ENCODE measurements at places on chromosomes 7 and 10.

DNA sequence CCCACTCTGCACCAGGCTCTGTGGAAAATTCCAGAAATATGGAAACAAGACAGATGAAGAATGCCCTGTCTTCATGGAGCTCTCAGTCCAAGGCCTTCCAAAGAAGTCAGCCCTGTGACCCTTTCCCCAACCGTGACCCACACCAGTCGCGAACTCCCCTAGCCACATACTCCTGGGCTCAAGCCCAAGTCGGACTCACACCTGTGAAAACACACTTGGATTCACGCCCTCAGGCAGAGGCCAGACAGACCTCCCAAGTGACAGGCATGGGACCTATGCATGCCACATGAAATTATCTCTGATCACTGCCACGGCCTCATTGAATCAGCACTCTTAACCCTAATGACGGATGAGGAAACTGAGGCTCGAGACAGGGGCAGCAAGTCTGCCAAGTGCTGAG is 42.5 kb downstream of the ZCCHC24 start:
- no peak for DNase-seq

DNA sequence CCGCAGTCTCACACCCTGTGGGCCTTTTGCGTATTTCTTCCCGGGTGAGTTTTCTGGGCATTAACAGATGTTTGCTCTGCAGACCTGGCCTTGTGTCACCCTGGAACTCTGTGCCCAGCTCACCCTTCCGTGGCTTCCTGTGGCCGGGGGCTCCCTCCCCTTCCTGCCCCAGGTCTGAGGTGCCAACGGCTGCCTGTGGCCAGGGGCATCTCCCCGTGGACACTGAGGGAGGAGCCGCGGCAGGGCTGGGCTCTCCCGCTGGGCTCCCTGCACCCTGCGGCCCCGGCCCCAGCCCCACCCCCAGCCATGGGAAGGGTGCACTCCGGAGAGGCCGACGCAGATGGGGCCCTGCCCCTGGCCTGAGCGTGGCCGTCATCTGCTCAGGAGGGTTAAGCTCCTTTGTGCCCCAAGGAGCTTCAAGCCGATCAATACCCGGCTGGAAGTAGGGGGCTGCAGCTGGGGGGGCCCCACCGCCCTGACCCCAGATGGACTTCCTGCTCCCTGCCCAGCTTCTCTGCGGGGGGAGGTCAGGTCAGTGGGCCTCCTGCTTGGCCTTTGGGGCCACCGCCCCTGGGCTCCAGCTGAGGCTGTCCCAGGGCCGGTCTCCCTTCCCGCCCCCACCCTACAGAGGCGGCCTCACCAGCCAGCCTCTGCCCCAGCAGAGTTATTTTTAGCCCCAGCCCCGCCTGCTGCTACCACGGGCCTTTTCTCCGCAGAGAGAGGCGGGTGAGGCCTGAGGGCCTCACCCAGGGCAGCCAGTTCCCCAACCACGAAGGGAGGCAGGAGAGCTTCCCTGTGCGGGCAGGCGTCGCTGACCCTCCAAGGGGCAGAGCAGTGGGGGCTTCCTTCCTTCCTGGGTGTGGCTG is 24.2 kb downstream of the PWWP2B start:
- no peak for DNase-seq

GRCh38 chr10:103742824-103743223 is 112.6 kb downstream of the SH3PXD2A start:
- no peak for DNase-seq

DNA sequence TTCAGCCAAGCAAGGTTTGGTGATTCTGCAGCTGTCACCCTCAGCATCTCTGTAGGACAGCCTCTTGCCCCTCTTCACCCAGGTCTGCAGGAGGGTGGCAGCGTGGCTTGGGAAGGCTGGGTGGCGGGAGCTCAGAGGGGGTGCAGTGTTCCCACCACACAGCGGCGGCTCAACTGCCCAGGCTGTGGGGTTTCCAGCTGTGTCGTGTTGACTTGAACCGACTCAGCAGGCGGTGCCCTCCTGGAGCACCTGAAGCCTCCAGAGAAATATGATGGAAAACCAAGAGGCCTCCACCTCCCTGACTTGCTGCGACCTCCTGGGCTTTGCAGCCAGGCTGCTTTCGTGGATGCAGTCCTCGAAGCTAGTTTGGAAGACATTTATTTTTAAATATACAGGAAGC is 68.0 kb upstream of the KLF6 start:
- no peak for DNase-seq

GRCh38 chr7:139850906-139851305 is 21.8 kb downstream of the TBXAS1 start:
- no peak for DNase-seq

DNA sequence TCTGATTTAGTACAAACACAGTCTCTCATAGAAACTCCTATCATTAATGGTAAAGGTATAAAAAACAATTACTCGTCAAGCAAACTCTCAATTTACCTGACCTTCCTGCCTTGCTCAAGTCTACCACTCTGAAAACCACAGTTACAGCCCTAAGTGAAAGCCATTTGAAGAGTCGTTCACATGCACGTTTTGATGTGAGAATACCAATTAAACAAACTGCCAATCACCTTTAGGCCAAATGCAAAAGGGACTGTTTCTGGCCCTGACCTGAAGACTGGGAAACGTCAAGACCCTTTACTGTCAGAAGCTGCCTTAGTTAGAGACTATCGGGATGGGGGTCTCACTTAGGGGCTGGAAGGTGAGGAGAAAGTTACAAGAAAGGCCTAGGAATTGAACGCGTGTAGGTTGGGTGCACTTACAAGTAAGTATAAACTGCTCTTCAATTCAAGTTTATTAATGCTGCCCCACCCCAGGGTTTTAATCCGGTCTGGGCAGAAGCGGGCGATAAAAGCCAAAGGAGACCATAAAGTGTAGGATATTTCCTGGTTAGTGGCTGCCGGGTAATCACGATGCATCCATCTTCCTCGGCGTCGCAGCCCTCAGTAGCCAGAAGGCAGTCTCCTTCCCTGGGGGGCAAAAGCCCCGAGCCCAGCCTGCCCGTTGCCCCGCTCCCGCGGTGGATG is 935 bp downstream of the TM9SF3 start:
- DNase-seq, result no peak

- DNase-seq, result no peak
Observed at GRCh38 chr10:86899670-86900276, 57.6 kb downstream of the MMRN2 start.

- DNase-seq, result peak; percentile 19
Observed at GRCh38 chr10:3961082-3961481, 176.1 kb upstream of the KLF6 start.

DNA sequence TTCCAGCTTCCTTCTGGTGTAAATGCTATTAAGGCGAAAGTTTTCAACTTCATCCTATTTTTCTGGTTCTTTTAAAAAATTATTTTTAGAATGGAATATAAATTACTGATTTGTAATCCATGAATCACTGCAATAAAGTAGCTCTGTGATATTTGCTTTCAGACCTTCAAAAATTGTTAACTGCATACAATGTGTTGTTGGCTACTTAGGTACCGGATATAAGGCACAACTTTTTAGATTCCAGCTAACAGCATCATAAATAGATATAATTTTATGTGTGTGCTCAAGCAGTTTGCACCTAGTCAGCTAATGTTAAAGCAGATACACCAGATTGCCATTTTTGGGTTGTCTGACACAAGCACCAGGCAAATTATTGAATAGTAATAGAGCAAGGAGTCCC is 58.7 kb downstream of the PON1 start:
- no peak for DNase-seq

DNA sequence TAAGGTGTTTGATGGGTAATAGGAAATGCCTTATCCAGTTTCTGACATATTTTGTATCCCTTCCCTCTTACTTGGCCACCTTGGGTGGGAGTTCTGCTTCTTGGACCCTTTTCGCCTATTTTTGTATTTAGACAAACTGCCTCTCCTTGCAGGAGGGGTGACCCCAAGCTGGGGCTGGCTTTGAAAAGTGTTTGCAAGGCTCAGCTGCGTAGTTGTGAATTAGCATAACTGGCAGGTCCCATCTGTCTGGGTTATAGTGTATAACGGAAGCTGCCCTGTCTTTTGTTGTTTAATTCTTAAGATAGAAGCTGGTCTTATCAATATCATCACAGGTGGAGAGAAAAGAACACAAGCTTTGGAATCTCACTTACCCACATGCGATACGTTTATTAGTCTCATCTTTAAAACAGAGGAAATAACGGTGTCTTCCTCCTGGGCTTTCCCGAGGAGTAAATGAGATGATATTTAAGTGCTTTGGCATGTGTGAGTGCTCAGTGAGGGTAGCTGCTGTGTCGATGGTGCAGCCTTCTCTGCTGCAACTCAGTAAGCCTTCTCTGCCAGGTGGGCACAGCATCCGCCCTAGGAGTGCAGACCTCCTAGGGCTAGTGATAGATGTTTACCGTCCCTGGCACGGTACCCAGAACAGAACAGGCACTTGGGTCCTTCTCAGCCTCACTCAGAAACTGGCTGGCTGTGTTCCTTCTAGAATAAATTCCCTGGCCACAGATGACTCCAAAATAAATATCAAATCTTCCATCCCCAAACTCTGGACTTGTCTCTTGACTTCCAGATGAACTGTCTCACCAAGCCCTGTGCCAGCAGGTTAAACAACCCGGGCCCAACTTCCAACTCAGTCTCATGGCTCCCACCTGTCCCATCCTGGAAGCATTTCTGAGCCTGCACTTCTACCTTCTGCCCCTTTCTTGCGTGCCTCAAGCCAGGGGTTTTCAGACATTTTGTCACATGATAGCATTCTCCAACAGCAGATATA is 227.3 kb downstream of the GFRA1 start:
- no peak for DNase-seq

DNA sequence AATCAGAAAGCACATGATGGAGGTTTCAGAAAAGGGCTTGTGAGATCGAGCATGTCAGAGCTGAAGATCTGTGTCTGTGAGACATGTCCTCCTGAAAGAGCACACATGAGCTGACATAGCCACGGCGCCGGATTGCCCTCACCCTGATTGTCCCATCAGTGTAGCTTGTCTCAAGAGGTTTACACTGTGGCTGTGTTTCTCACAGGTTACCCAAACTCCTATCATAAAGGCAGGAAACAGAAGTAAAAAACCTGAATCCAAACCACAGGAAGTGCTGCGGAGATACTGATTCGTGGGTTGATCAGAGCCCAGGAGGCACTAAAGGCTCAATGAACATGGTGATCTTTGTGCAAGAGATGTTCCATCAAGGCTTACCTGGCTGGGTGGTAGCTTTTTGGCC is 3.9 kb upstream of the ATP6V0E2 start:
- DNase-seq, result no peak

DNA sequence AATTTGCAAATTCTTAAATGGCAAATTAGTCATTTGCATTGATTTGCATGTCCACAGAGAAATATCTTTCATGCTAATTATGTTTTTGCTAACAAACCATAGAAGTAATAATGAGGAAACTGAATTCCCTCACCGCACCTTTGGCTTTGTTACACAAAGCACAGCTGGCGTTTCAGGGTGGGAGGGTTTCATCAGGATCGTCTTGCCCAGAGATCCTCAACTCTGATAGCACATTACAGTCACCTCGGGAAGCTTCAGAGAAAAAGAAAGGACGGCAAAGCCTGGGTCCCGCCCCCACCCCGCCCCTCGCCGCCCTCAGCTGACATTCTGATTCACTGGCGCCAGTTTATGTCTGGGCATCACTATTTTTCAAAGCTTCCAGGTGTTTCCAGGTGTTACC is 119.4 kb downstream of the PTPRN2 start:
- no peak for DNase-seq

DNA sequence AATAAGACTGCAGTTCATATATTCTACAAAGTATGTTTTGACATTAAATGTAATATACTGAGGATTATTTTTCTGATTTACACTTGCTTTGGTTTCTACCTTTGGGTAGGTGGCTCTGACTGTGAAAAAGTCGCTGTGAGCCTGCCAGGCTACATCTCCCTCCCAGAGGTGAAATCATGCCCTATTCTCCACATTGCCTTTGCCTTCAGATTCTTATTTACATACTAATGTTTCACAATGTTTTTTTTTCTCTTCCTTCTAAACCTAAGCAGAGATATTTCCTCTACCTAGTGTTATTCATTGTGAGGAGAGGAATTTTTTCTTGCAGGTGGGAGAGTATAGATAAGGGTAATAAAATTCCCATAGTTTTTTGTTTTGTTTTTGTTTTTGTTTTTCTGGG is 111.5 kb upstream of the ANTXRL start:
- no peak for DNase-seq

- no peak for DNase-seq
Observed at GRCh38 chr10:92366412-92367021, 75.5 kb downstream of the MARCHF5 start.

DNA sequence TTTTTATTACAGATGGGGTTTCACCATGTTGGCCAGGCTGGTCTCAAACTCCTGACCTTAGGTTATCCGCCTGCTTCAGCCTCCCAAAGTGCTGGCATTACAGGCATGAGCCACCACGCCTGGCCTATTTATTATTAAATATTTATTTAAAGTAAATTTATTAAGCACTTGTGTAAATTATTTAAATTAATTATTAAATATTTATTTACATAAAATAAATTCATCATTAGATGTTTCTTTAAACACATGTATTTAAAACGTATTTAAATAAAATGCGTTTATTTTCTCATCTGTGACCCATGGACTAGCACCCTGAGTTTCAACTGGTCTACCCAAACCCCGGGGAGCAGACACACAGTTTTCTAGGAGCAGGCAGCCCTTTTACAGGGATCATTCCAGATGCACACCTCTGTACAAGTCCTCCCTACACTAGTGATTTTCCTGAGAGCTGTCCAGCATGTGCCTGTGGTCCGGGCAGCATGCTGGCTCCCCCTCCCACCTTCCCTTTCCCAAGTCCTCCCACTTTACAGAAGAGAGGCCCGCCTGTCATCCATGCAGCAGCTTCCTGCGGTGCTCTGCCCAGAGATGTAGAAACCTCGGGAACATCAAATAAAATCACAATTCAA is 89.2 kb upstream of the ATP6V0A4 start:
- DNase-seq, result no peak

DNA sequence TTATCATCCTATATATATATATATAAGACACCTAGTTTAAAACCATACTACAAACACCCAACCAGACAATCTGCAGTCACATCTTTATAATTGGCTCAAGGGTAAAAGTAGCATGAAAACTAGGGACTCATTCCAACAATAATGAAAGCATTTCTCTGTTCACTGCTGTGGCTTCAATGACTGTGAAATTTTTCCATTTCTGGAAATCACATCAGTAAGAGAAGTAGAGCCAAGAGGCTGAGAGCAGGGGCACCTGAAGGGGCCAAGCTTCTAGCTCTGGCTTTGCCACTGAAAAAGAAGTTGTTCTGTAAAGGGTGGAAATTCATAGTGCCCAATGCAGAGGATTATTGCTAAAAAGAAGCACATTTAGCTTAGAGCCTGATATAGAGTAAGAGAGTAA is 158.6 kb upstream of the GLI3 start:
- DNase-seq, result no peak

DNA sequence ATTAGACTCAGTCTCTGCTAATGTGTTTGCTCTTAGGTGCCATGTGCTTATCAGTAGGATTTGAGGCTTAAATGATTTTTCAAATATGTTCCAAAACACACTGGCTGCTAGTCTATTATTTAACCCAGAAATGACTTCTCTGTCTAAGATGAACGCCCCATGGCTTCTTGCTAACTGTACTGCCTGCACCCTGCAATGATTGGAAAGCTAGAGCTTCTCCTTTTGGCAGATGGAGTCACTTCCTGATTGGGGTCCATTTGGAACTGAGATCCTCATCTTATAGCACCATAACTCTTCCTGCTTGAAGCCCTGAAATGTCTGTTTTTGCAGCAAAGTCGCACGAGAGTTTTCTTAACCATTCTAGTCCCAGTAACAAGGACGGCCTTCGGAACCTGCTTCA is 186.5 kb upstream of the ADO start:
- no peak for DNase-seq

GRCh38 chr7:66198469-66198868 is 6.7 kb upstream of the TPST1 start:
- DNase-seq, result no peak
